Mesendoderm (in vitro differentiated cells): ENCODE measurements at places on chromosomes 11 and 22.

GRCh38 chr11:71406681-71407080, 41.5 kb downstream of the DHCR7 start:
- DNase-seq, result no peak

GRCh38 chr11:119741369-119742262, 12.6 kb upstream of the NECTIN1 start:
- peak; percentile 65 for DNase-seq

DNA sequence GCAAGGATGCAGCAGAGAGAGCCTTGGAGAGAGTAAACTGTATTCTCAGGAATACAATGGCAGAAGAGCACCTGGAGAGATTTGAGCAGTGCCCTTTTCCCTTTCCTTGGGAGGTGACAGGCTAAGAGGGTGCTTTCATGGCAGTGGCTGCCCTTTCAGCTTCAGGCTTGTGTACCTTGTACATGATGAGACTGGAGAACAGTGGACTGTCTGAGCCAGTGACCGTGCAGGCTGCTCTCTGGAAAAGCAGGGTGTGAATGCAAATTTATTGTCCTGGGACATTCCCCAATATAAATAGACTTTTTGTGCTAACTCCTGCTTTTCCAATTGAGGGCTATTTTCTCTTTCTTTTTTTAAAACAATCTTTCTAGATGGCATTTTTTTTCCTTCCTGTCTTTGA, 99.3 kb downstream of the TRIM44 start:
- no peak for DNase-seq

DNA sequence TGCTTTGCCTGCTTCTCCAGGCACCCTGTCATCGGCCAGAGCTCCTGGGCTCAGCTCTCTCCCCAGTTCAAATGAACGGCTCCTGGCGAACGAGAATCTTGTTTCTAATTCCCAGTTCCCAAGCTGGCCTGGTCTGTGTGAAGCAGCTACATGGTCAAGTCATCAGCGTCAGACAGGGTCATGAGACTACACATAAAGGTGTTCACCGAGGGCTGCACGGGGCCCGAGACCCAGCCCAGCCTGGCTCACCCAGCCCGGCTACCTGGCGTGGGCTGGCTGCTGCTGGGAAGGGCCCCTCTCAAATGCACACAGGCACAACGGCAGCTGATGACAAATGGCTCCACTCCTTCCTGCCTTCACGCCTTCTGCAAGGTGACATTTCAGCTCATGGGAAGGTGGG, 14.6 kb upstream of the CELSR1 start:
- DNase-seq, result no peak

GRCh38 chr22:18024276-18024939, at the start of gene MICAL3:
MICAL3 (minus strand) TSS chr22:18024561; CDS start chr22:17906812, 117,749 bp downstream.
- DNase-seq, result peak; percentile 43

DNA sequence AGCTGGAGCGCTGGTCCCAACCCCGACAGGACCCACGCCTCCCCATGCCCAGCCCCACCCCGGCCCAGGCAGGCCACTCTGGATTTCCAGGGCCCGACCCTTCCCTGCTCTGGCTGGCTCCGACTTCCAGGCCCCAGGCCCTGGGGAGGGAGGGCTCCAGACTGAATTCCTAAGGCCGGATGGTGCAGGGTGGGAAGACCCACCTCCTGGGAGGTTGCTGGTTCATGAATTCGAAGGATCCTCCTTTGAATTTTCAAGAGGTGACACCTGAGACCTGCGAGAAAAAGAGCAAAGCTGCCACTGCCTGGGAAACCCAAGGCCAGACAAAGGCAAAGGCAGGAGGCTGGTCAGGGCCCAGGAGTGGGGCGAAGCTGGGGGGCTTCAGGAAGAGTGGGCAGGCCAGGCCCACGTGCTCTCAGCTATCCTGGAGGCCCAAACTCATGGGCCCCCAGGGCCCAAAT, 47.0 kb upstream of the LINC01488 start:
- peak; percentile 92 for DNase-seq

DNA sequence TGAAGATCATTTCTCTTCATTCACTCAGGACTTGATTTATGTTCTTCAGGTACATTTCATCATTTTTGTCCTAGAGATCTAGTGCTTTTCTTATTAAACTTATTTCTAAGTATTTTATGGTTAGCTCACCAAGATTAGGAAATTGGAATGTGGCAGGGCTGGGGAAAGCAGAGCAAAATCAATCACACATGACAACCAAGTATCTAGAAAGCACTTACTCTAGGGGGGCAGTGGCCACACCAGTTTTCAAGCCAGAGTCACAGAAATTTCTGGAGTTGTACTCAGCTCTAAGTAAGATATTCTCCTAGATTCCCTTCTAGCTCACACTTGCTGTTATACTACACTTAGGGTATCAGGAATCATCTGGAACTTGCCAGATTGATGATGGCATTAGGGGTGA, 33.3 kb upstream of the MYEOV start:
- DNase-seq, result no peak

DNA sequence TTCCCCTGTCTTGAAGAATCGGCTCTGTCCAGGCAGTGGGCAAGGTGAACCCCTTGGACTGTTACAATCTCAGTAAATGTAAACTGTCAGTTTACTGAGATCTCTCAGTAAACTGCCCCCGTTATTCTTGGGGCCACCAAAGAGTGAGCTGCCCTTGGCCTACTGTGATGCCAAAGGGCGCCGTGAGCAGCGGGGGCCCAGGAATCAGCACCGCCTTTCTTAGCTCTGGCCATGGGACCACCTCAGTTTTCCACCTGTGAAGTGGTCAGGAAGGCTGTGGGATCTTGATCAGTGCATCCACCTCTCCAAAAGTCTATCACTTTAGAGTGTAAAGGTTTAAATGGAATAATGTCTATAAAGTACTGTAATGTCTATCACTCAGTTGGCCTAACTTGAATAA, 57.1 kb downstream of the THAP12 start:
- DNase-seq, result no peak

DNA sequence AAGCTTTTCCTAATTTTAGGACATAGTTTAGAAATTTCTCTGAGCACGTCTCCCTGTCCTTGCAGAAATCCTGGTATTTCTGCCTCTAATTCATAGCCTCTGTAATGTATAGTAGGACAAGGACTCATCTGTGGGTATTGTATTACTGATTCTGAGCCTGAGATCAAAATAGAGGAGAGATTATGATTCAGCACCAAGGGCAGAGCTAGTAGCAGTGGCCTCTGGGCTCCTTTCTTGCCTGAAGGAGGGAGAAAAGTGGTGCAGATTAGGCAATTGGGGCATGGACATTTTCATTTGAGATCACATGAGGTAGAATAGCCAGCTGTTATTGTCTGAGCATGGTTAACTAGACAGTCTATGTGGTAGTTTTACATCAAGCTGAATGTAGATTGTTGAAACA, 2.8 kb downstream of the MADD start:
- DNase-seq, result no peak

DNA sequence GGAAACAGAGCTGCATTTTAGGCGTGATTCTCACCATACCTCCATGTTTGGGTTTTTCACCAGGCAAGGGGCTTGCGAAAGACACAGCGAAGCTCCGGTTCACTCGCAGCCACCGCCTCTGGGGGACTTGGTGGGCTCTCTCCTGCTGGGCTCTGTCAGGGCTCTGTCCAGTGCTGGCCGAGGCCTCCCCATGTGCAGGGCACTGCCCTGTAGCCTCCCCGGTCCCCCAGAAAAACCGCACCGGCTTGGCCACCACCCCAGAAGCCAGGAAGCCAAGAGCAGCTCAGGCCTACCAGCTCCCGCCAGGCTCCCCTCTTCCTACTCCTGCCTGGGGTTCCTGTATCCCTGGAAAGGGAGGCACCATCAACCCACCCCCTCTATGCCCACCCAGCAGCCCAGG, 151.5 kb downstream of the CTTN start:
- DNase-seq, result no peak

DNA sequence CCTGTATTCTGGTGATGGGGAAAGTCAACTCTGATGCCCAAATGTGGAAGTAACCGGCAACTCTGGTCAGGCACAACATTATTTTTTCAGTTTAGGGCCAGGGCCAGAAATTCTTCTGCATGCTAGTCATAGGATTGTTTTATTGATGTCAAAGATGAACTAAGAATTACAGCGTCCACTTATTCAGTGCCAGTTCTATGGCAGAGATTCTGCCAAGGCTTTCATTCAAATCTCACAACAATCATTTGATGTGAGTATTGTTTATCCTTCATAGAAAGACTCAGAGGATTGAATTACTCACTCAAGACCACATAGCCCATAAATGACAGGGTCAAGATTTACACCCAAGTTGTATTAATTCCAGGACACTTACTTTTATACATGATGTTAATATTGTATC, 87.7 kb downstream of the TMPRSS5 start:
- DNase-seq, result no peak

- peak; percentile 39 for DNase-seq
These were observed 551 bp downstream of the AGBL2 start for GRCh38 chr11:47714554-47715081.

GRCh38 chr11:113493206-113493605, 18.0 kb upstream of the DRD2 start:
- no peak for DNase-seq

DNA sequence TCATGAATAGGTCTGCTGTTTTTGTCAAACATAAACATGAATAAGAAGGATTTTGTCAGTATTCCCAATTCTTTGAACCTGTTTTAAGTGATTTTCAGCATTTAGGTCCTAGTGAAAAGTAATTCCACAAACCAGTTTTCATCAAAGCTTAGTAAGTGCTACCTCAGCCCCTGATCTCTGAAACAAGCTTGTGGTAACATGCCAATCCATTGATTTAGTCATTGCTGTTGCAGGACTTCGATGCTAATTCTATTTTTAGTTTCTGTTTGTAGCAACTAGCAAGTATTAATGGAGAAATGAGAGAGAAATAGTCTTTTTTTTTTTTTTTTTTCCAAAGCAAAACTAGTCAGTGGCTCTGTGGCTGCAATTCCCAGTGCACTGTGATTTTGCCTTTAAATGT, 91.4 kb downstream of the JRKL start:
- DNase-seq, result no peak

DNA sequence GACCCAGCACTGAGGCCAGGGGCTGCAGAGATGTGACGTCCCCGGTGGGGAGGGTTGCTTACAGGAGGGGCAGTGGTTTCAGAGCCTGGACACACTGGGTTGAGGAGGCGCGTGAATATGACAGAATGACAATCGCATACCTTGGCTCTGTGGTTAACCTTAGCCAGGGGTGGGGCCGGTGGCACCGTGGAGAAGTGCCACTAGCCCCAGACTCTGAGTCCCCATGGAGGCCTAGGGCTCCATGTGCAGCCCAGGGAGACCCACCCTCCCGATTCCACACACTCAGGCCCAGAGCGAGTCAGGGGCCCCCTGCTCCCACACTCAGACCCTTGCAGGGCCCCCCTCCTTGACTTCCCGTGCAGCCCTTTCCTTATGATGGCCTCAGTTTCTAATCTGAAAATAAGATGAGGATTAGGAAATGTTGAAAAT, 3.6 kb upstream of the ACR start:
- DNase-seq, result no peak

DNA sequence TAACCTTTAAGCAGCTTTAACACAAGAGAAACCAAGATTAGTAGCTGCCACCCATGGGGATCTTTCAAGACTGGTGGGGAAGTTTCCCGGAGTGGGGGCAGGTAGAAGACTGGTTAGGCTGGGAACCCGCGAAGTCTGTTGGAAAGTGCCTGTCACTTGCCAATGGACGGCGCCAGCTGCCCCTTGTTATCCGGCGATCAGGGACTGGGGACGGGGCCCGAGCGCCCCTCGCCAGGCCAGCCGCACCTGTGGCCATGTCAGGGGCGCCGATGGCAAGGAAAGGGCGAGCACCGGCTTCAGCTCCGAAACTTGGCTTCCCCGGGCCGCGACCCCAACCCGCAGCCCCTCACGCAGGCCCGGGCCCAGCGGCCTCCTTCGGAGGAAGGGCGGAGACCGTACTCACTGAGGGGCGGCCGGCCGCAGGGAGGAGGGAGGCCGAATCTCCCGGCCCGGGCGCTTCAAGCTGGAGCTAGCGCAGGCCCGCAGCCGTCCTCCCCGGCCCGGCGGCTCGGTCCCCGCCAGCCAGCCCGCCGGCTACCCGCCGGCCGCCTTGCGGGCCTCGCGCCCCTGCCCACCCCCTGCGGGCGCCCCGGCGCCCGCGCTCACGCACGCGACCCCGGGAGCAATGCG, 539 bp downstream of the EIF4ENIF1 start:
- DNase-seq, result peak; percentile 53

DNA sequence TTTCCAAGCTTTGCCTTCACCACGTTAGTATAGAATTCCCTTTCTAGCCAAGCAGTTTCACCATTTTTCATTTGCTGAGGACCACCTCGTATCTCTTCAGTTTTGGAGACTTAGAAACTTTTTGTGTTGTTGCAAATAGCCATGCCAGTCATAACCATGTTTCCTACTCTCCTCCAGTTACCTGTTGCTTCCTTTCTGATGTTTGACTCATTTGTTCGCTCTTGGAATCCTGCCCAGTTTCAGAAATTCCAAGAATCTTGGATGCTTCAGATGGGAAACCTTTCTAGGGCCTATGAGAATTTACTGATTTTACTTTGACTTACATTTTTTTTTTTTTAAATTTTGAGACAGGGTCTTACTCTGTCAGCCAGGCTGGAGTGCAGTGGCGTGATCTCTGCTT, 65.4 kb downstream of the PPP6R3 start:
- no peak for DNase-seq

GRCh38 chr11:27464289-27464696, 8.3 kb downstream of the LGR4 start:
- DNase-seq, result peak; percentile 94

DNA sequence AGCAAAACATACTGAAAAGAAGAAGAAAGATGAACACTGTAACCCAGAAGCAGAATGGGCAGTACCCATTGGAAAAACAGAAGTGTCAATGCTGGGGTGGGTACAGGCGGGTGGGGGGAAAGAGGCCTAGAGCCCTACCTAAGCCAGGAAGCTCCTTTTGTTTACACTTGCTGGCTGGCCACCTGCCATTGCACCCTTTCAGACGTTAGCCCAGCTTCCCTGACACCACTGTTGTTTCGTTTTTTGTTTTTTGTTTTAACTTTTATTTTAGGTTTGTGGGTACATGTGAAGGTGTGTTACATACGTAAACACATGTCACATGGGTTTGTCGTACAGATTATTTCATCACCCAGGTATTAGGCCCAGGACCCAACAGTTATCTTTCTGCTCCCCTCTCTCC, 55.4 kb downstream of the PLEKHA7 start:
- DNase-seq, result no peak

DNA sequence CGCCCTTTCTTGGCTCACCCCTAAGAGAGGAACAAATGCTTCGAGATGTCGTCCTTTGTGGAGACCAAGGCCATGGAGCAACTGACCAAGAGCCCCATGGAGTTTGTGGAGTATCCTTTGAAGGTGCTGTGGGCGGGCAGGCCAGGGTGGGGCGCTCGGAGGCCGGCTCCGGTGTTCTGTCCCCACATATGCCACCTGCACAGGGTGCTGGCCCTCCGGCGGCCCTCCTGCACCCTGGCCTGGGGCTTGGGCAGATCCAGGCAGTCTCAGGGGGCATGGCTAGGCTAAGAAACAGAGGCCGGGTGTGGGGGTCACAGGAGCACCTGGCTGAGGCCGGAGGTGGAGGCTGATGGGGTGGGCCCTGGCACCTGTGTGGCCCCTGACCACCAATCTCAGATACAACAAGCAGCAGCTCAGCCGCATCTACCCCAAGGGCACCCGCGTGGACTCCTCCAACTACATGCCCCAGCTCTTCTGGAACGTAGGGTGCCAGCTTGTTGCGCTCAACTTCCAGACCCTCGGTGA, 10.3 kb downstream of the PLCB3 start:
- DNase-seq, result no peak

- DNase-seq, result no peak
These were observed 8.1 kb downstream of the DESI1 start for GRCh38 chr22:41612603-41613306.

GRCh38 chr22:21857481-21857914, 9.9 kb downstream of the MAPK1 start:
- DNase-seq, result no peak
